T-helper 2 cell treated with Interferon-gamma antibody and Interleukin-4, amounts not matched to agents 5 μg/mL and 100 μg/mL, for 36 hours (primary cell): ENCODE measurements at places on chromosomes 1 and 21.

GRCh38 chr1:93501399-93501798, 53.5 kb downstream of the FNBP1L start:
- H3K4me3 ChIP-seq = no peak overlapping the region
- peaks cover 27% of the 10 kb centered on the region for H3K27me3 ChIP-seq
- H3K27ac ChIP-seq = no peak overlapping the region
- H3K4me1 ChIP-seq = peaks cover 2% of the 10 kb centered on the region
- no peak for DNase-seq
- no peaks in the 10 kb centered on the region for H3K36me3 ChIP-seq

DNA sequence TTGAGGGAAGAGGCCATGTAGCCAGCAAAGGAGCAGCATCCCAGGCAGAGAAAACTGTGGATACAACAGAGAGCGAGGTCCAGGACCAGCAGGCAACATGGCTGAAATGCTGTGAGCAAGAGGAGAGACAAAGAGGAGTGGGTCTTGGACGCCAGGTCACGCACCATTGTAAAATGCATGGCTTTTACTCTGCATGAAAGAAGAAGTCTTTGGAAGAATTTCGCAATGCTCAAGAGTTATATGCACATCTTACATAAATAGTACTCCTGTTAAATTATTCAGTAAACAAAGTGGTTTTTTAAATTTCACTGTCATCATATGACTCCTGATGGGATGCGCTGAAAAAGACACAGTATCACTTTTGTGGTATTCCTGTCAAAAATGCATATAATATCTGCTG, 3.5 kb downstream of the CD244 start:
- H3K27ac ChIP-seq = no peak overlapping the region
- no peaks in the 10 kb centered on the region for H3K36me3 ChIP-seq
- H3K4me3 ChIP-seq = no peak overlapping the region
- no peak for DNase-seq
- H3K4me1 ChIP-seq = peaks cover 20% of the 10 kb centered on the region

GRCh38 chr1:33903210-33903589, 39.3 kb downstream of the HMGB4 start:
- H3K4me1 ChIP-seq = no peaks in the 10 kb centered on the region
- H3K27me3 ChIP-seq = no peaks in the 10 kb centered on the region
- no peak for DNase-seq
- no peaks in the 10 kb centered on the region for H3K36me3 ChIP-seq

GRCh38 chr1:42311138-42311537, 23.9 kb downstream of the FOXJ3 start:
- H3K27me3 ChIP-seq = no peaks in the 10 kb centered on the region
- no peak overlapping the region for H3K27ac ChIP-seq
- peaks cover 16% of the 10 kb centered on the region for H3K36me3 ChIP-seq
- H3K4me3 ChIP-seq = no peak overlapping the region

DNA sequence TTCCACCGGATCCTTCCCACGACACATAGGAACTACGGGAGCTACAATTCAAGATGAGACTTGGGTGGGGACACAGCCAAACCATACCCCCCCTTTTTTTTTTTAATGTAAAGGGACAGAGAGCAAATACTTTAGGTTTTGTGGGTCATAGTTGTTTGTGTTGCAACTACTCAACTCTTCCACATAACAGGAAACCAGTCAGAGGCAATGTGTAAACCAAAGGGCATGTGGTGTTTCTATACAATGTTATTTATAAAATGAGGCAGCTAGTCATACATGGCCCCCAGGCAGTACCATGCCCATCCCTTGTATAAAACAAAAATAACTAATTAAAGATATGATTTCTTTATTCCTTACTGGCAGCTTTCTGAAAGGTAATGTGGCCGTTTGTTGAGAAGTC, 845.4 kb upstream of the ADAMTS5 start:
- H3K27ac ChIP-seq = no peak overlapping the region
- no peak overlapping the region for H3K4me3 ChIP-seq
- no peaks in the 10 kb centered on the region for H3K27me3 ChIP-seq
- H3K4me1 ChIP-seq = no peaks in the 10 kb centered on the region
